ENCODE measurements at places on chromosomes 4 and X. TPM values are rescaled to one million over a fixed set of nuclear protein-coding genes. Genes with fewer than 3 reads are reported as not detected.

GRCh38 chrX:3280706-3281105, 65.7 kb downstream of the MXRA5 start:
- H3K36me3 ChIP-seq: no peaks in the 10 kb centered on the region
- H3K4me3 ChIP-seq: no peak overlapping the region
- H3K4me1 ChIP-seq: no peaks in the 10 kb centered on the region
- no peak overlapping the region for H3K27ac ChIP-seq
- no peak for DNase-seq

DNA sequence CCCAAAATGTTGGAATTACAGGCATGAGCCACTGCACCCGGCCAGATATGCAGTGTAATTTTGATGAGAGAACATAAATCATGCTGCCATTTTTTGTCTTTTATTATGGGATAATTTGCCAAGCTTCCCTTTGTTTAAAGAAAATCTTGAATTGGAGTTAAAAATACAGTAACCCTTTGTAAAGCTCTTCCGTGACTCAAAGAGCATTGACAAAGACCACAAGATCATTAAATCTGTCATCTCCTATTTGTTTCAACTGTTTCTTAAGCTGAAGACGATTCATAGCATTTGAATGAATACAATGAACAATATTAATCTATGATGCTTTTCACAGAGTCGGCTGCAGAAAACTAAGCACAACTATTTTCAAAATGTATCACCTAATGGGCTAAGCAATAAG, 132.6 kb downstream of the ANAPC4 start:
- no peak overlapping the region for H3K4me3 ChIP-seq
- no peak for DNase-seq
- no peaks in the 10 kb centered on the region for H3K27me3 ChIP-seq
- no peaks in the 10 kb centered on the region for H3K4me1 ChIP-seq
- H3K36me3 ChIP-seq: no peaks in the 10 kb centered on the region
- H3K27ac ChIP-seq: no peak overlapping the region

ZNF157 gene
- total RNA-seq: 0.63 TPM

CABS1 gene
- not detected for total RNA-seq

DNA sequence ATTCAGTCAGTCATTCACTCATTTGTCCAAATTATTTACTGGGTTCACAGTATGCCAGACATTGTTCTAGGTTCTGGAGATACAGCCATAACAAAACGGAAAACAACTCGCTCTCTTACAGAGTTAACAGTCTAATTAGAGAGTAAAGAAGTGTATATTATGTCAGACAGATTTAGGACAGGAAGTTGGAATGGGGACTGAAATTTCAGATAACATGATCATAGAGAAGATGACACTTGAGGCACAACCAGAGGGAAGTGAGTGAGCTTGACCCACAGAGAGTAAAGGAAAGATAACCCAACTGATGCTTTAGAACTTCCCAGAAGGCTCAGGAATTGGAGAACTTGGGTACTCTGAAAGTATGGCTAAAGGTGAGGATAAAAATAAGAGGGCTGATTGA, 139.4 kb downstream of the ZAR1 start:
- no peaks in the 10 kb centered on the region for H3K27me3 ChIP-seq
- no peak overlapping the region for H3K27ac ChIP-seq
- H3K4me3 ChIP-seq: no peak overlapping the region
- no peaks in the 10 kb centered on the region for H3K4me1 ChIP-seq
- no peak for DNase-seq

DNA sequence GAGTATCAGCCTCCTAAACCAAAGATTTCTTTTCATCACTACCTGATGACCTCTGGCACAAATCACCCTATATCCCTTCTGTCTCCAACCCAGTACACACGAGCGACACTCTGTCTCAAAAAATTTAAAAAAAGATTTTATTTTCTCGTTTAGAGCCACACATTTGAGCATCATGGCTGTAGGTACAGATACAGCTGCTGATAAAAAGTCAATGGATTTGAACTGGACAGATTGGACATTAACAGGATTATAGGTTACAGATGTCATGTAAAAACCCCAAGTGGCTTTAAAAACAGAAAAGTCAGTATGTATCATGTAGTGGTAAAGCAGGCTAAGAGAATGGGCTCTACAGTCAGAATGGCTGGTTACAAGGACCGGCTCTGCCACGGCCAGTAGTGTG, 171.1 kb downstream of the SCFD2 start:
- peaks cover 50% of the 10 kb centered on the region for H3K4me1 ChIP-seq
- no peak overlapping the region for H3K27ac ChIP-seq
- no peak for DNase-seq
- H3K27me3 ChIP-seq: no peaks in the 10 kb centered on the region
- no peak overlapping the region for H3K4me3 ChIP-seq
- no peaks in the 10 kb centered on the region for H3K36me3 ChIP-seq

GRCh38 chr4:55874831-55875230, 21.4 kb downstream of the EXOC1 start:
- no peak overlapping the region for H3K27ac ChIP-seq
- peaks cover 36% of the 10 kb centered on the region for H3K36me3 ChIP-seq
- no peak overlapping the region for H3K4me3 ChIP-seq
- no peaks in the 10 kb centered on the region for H3K27me3 ChIP-seq

DNA sequence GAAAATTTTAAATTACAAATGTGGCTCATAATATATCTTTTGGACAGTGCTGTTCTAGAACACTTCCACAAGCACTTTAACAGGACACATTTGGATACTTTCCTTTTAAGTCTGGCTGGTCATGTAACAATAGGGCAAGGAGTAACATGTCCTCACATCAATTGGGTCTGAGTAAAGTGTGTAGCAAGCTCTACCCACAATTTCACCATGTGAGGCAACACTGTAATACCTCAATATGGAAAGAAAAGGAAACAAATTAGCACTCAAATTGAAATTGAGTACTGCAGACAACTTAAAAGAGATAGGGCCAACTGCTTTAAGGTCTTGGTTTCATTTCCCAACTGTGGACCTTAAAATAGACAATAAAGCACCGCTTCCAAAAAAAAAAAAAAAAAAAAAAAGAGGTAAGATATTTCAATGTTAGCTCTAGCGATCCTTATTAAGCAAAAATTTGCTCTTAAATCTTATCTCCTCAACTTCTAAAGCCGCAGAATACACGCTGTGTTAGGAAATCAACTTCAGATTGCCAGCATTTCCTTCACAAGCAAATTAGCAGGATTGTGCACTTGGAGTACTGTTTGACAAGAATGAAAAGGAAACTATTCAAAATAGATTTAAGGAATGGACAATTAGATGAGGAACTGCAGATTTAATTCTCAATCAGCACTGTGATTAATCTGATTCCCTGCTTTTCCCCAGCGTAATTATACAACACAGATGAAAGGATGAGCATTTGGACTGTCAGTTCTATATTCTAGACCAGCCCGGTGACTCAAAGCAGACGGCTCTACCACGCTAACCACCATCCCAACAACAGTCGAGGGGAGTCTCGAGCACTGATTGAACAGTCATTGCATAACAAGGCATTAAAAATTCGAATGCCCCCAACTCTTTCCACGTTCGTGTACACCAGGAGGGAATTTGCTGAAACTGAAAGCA, 1.6 kb downstream of the CASK start:
- peak overlapping the region; percentile 52 for H3K4me3 ChIP-seq
- no peak for DNase-seq
- H3K4me1 ChIP-seq: peaks cover 2% of the 10 kb centered on the region
- H3K36me3 ChIP-seq: no peaks in the 10 kb centered on the region
- H3K27me3 ChIP-seq: peaks cover 18% of the 10 kb centered on the region

DNA sequence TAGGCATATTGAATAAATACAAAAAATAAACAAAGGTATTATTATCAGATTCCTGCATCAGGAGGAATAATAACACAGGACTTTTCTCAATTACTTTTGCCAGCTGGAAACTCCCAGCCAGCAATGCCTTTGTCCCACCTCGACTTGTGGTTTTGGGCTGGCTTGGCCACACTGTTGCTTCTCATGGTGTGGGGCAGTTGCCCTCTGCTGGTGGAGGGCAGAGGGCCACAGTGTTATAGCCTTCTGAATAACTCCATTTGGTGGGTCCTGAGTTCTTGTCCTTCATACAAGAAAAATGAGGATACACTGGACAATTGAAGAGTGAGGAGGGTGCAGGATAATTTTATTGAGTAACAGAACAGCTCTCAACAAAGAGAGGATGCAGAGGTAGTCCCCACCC, 1206.0 kb upstream of the ADGRL3 start:
- H3K4me3 ChIP-seq: no peak overlapping the region
- DNase-seq: no peak
- no peaks in the 10 kb centered on the region for H3K36me3 ChIP-seq
- no peak overlapping the region for H3K27ac ChIP-seq
- H3K27me3 ChIP-seq: no peaks in the 10 kb centered on the region

DNA sequence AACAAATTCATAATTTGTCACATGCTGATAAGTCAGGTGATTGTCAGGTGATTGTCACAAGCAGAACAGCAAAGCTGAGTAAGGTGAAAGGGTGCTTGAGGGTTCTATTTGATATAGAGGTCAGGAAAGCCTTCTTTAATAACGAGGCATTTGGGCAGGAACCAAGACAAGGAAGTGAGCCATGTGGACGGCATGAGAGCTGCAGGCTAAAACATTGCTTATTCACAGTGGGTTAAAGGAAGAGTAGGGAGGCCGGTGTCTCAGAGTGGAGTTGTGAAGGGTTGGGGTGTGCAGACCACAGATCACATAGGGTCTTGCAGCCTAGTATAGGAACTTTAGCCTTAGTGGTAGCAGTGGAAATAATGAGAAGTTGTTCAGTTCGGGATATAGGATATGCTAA, 31.3 kb upstream of the CYP2U1 start:
- DNase-seq: no peak
- H3K27ac ChIP-seq: no peak overlapping the region

DNA sequence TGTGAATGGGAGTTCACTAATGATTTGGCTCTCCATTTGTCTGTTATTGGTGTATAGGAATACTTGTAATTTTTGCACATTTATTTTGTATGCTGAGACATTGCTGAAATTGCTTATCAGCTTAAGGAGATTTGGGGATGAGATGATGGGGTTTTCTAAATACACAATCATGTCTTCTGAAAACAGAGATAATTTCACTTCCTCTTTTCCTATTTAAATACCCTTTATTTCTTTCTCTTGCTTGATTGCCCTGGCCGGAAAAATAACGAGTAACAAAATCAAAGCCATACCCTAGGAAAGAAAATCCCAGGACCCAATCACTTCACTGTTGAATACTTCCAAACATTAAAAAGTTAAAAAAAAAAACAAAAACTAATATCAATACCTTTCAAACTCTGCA, 67.7 kb upstream of the UGT2B4 start:
- no peak overlapping the region for H3K4me3 ChIP-seq
- no peaks in the 10 kb centered on the region for H3K27me3 ChIP-seq
- no peaks in the 10 kb centered on the region for H3K36me3 ChIP-seq
- no peaks in the 10 kb centered on the region for H3K4me1 ChIP-seq
- H3K27ac ChIP-seq: no peak overlapping the region
- DNase-seq: no peak

- H3K27ac ChIP-seq: no peak overlapping the region
- H3K36me3 ChIP-seq: no peaks in the 10 kb centered on the region
- peaks cover 10% of the 10 kb centered on the region for H3K4me1 ChIP-seq
- no peak for DNase-seq
- no peaks in the 10 kb centered on the region for H3K27me3 ChIP-seq
- H3K4me3 ChIP-seq: no peak overlapping the region
These were observed 31.1 kb downstream of the CCKAR start for GRCh38 chr4:26459054-26459755.

MAGEA12 gene
- not detected for total RNA-seq
